ENCODE measurements at places on chromosomes 1 and 21.
A peak's percentile ranks its signal among the peaks of the same experiment; 100 is the strongest.

DNA sequence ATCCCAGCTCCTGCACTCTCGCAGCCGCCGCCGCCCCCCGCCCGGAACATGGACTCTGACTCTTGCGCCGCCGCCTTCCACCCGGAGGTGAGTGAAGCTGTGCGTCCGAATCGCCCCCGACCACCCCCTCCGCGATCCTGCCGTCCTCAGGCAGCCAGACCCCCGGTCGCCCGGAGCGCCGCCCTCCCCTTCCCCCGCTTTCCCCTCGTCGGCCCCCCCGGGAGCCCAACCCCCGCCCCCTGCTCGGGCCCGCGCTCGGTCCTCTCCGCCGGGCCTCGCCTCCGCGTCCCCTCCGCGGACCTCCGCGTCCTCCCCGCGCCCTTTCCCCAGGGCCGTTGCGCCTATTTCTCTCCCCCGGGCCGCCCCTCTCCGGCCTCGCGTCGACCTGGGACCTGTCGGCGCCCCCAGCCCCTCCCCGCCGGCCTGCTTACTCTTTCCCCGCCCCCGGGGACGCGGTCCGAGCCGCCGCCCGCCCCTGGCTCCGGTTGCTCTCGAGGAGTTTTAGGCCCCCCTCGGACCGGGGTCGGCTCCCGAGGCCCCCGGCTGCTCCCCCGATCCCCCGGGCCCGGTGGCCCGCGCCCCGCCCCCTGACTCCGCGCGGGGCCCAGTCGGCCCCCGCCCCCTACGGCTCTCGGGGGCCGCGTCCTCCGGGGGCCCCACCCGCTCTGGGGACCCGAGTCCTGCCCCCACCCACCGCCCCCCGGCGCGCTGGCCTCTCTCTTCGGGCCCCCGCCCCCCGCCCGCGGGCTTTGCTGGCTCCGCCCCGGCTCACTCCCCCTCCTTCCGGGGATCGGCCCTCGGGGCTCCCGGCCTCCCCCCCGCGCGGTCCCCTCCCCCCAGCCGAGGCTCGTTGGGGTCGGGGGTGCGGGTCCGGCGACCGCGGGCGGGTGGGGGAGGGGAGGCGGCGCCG lies 743 bp downstream of the PHF13 start:
- DNase-seq: peak; percentile 12

- no peak for DNase-seq
Observed at GRCh38 chr1:145695821-145696629, 11.1 kb downstream of the PDZK1 start.

DNA sequence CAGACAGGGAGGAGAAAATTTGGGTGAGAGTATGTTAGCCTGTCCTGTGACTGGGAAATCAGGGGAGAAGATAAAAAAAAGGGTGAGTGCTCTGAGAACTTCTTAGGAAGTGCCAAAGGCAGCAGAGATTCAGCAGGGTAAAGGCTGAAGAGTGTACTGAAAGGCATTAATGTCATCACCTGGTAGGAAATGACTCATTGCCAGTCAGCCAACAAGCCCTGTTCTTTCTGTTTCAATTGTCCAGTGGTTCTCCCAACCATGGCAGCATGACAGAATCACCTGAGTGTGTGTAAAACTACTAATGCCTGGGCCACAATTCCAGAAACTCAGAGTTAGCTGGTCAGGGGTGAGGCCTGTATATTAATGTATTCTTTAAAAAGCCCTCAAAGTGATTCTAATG lies 83.5 kb downstream of the INTS7 start:
- no peak for DNase-seq

DNA sequence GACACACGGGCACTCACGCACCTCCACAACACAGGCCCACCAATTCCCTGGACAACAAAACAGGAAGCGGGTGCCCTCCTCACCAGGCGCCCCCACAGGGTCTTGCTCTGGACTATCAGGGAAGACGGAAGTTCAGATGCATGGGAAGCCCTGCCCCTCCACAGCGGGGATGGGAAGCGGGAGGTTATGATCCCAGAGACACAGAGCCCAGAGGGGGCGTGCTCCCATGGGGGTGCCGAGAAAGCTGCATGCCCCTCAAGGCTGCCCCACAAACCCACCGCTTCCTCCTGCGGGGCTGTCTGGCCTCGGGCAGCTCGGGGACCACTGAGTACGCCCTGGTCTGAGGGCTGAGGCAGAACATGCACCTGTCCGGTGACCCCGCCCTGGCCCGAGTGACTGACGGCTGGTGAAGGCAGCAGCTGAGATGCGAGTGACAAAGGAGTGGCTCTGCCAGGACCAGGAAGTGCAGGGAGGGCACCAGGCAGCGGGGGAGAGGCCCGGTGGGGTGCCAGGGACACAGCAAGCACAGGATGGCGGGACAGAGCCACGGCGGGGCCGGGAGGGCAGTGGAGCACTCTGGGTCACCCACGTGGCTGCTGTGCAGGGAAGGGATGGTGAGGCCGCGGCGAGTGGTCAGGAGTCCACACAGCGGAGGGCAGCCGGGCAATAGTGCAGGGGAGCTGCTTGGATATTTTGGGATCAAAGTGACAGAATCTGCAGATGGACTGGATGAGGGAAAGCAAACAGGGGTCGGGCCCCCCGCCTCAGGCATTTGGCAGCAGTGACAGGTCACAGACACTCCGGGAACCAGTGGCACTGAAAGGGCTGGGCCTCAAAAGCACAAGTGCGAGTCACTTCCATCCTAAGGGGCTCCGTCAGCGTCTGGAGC lies 18.6 kb downstream of the NADK start:
- DNase-seq: no peak

- DNase-seq: no peak
Observed at GRCh38 chr1:65310078-65310587, 790 bp downstream of the DNAJC6 start.

- DNase-seq: no peak
Observed at GRCh38 chr1:6672558-6672957, 29.1 kb downstream of the DNAJC11 start.

DNA sequence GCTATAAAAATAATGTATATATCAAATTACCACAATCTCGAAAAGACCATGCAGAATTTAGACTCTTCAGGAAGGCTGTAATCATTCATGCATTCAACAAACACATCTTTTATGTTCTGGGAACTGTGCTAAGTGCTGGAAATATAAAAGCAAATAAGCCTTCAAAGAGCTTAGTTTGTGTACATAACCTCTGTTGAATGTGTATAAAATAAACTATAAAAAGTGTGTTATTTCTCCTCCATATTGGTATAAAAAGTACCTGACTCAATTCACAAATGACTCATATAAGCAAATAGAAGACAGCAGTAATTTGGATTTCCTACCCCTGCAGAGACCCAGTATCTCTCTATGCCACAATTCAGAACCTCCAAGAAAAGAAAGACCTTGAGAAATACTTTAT lies 36.8 kb downstream of the RAB3GAP2 start:
- DNase-seq: no peak

GRCh38 chr1:54200519-54200997 lies 591 bp downstream of the MRPL37 start:
- no peak for DNase-seq

- DNase-seq: no peak
Observed at GRCh38 chr1:200877839-200878551, 5.2 kb downstream of the GPR25 start.

GRCh38 chr1:167360120-167360519 lies 139.4 kb downstream of the POU2F1 start:
- DNase-seq: no peak

GRCh38 chr1:90713741-90714509 lies 3.2 kb downstream of the BARHL2 start:
- no peak for DNase-seq

DNA sequence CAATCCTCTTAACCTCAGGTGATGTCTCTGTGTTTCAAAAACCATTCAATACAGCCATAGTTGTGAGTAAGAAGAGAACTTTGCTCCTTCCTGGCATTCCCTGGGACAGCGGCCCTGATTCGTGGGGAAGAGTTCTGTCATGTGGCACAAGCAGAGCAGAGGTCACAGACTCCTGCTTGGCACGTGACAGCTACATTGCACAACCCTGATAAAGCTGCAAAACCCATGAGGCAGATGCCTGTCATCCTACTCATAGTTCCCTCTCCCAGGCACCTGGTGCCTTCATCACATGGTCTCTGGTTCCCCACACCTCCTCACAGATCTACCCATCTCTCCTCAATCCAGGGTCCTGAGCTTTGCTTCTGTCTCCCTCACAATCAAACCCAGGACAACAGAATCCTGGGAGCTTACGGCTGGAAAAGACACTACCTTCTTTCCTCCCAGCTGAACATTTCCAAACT lies 70.8 kb downstream of the PLPP3 start:
- no peak for DNase-seq

DNA sequence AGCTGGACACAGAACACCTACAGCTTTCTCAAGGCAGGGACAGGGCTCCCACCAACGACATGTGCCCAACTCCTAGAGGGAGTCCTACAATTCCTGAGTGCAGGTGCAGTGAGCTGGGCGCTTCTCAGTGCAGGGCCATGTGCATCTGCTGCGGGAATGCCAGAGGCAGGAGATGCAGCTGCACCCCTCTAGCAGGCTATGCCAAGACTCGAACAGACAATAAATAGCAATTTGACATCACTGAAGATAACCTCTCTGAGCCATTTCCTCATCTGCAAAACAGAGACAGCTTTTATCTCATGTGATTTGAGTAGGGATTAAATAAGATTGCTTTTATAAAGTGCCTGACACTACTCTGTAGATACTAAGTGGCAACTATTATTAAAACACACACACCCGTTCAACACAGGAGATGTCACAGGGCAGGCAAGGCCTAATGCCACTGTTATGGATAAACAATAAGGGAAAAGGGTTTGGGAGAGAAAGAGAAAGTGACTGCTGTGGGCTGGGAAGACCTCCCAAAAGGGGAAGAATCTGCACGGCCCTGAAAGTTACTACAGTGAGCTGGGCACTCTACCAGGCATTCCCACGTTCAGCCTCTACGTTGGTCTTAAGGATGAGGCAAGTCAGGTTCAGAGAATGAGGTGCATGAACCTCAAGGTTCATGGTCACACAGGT lies 5.7 kb downstream of the SLC9A1 start:
- DNase-seq: no peak

- DNase-seq: no peak
Observed at GRCh38 chr1:69846267-69846666, 278.5 kb downstream of the LRRC7 start.

DNA sequence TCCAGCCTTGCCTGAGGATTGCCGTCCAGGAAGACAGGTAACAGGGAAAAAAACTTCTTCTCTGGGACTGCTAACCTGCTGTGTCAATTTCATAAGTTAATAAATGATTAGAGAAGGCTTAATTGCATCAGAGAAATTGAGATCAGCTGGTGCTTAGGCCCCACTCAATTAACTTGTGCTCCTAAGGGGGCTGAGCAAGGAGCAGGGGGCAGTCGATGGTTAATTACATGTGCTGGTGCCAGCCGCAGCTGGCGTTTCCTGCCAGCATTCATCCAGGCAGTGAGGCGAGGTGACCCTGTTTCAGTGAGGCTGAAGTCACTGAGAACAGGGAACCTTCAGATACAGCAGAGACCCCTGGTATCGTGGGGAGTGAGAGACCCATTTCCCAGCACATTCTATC lies 60.0 kb downstream of the FAM163A start:
- DNase-seq: no peak

- DNase-seq: no peak
Observed at GRCh38 chr1:245874942-245875580, 632.0 kb downstream of the SMYD3 start.

DNA sequence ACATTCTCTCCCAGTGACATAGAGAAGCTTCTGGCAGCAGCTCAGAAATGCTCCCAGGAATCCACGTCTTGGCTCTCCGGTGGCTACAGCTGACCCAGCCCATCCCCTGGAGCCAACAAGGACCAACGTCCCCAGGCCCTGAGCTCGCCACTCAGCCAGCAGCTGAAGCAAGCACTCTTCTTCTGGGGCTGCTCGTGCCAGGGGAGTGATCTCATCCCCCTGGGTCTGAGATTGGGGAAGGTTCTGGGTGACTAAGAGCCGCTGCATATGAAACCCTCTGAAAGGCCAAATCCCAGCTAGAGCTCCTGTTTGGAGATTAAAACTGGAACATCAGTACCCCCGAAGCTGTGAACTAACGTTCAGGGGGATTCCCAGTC lies 487.9 kb downstream of the NPHP4 start:
- no peak for DNase-seq
